Right lung (tissue), 10 donors: ENCODE measurements at places on chromosomes 2 and 18.

- no peak for DNase-seq
Measured at GRCh38 chr2:74947703-74948102, 10.7 kb upstream of the POLE4 start.

- DNase-seq: peak; percentile 58
Measured at GRCh38 chr2:39504790-39505335, 67.8 kb upstream of the MAP4K3 start.

DNA sequence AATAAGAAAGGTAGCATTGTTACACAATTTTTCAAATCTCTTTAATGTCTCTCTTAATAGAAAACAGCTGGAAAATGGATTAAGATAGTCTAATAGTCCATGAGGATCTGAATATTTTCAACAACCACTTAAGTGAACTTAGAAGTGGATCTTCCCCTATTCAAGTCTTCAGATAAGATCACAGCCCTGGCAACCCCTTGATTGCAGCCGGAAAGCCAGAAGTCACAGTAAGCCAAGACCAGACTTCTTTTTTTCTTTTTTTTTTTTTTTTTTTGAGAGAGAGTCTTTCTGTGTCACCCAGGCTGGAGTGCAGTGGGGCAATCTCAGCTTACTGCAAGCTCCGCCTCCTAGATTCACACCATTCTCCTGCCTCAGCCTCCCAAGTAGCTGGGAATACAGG, 18.6 kb upstream of the ZC3H15 start:
- no peak for DNase-seq

- DNase-seq: no peak
Measured at GRCh38 chr2:191676790-191677645, 918 bp upstream of the NABP1 start.

- no peak for DNase-seq
Measured at GRCh38 chr2:10266133-10266620, 36.5 kb upstream of the HPCAL1 start.
